ENCODE measurements at places on chromosomes 4 and X. TPM values are rescaled to one million over a fixed set of nuclear protein-coding genes. Genes with fewer than 3 reads are reported as not detected.

TLR10 gene
- total RNA-seq, result not detected

- DNase-seq, result no peak
These were observed 1.8 kb downstream of the FGFR3 start for GRCh38 chr4:1794809-1795298.

GRCh38 chr4:75940692-75941253 lies at the start of gene NAAA:
NAAA (minus strand) TSS chr4:75941013; CDS start chr4:75940949, 64 bp downstream.
- peak; percentile 41 for DNase-seq

DNA sequence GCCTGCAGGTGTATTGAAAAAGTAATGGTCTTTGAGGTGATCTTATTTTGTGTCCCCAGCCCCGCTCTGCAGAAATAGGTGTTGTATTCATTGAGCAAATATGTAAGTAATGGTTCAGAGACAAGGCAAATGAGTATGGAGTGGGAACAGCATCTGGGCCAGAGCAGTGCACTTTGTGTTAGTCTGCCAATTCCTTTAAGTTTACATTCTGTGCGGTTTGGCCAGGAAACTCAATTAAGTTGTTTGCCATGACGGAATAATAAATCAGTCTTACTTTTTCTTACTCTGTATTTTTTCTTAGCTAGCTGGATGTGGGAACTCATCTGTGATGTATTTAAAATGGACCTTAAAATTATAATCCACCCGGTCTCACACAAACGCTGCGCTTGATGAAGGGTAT lies 12.6 kb downstream of the DCLK2 start:
- no peak for DNase-seq

GRCh38 chrX:124300405-124300804 lies 32.1 kb upstream of the TEX13D start:
- DNase-seq, result peak; percentile 24

CYLC1 gene
- total RNA-seq, result not detected

- peak; percentile 61 for DNase-seq
These were observed 223.1 kb upstream of the FAT1 start for GRCh38 chr4:186946682-186947294.

DNA sequence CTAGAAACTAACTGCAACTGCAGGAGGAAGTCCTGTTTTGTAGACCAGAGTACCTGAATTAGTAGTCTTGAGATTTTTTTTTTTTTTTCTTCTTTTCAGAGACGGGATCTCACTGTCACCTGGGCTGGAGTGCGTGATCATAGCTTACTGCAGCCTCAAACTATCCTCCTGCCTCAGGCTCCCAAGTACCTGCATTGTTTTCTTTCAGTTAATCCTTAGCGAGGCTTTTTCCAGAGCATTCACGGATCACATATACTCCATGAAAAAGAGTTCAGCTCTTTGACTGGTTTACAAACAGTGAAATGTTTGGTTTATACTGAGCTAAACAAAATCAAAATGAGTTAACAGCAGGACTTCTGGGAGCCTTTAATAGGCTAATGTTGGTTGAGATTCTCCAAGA lies 45.8 kb downstream of the KLHL15 start:
- no peak for DNase-seq

Measured in A673 (cell line).